ENCODE measurements at places on chromosomes 12 and 14. TPM values are rescaled to one million over a fixed set of nuclear protein-coding genes. Genes with fewer than 3 reads are reported as not detected.

The NGB gene
- not detected for total RNA-seq

The MYH6 gene
- not detected for total RNA-seq

The RNF212B gene
- total RNA-seq = not detected

The ADCY4 gene
- 0.38 TPM for total RNA-seq

The SSTR1 gene
- total RNA-seq = 17.6 TPM

The CAPZA3 gene
- not detected for total RNA-seq

The SSPN gene
- total RNA-seq = 12.5 TPM

The PMEL gene
- total RNA-seq = 0.13 TPM

- no peak for DNase-seq
These were observed 167.8 kb downstream of the CHST11 start for GRCh38 chr12:104624529-104624928.

DNA sequence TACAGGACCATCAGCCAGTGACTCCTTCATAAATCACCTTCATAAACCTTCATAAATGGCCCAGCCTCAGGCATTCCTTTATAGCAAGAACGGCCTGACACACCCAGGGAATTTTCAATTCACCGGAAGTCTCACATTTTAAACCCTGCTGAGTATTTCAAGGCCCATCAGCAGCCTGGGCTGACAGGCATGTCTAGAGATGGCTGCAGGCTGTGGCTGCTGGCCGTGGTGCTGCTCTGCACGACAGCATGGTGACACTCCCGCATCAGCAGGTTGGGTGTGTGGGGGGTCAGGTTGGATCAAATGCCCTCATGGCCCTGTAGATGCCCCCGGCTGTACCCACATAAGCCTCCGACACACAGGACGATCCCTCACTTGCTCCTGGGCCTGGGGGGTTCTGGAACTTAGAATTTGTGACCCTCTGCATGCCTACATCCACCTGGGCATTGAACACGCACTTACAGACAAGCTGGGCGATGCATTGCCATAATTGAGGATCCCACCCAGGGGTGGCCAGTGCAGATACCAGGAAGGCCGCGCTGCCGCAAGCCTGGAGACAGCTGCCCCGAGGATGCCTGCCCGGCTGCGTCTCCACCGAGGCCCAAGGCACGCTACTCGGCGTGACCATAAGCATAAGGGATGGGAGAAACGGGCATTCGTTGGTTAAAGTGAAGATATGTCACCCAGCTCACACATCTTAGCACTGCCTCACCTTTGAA lies 124.3 kb downstream of the PIWIL1 start:
- no peak for DNase-seq

DNA sequence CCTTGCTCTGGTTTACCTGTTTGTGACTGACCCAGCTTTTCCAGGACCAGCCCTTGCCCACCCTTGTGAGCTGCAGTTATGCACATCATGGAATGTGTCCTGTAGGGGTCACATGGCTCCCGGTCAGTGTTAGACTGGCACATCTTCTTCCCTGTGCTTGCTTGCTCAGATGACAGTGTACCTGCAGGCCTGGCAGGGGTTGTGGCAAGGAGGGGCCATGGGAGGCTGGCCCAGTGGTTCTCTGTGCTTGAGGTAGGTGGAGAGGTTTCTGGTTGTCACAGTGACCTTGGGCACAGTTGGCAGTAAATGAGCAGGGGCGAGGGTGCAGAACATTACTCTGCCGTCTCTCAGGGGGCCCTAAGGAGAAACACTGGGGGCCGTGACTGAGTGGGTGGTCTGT lies 27.6 kb upstream of the RD3L start:
- no peak for DNase-seq

GRCh38 chr12:29281371-29282005 lies 99.5 kb downstream of the ERGIC2 start:
- no peak for DNase-seq

- no peak for DNase-seq
These were observed 728.0 kb downstream of the FLRT2 start for GRCh38 chr14:86257973-86258372.

DNA sequence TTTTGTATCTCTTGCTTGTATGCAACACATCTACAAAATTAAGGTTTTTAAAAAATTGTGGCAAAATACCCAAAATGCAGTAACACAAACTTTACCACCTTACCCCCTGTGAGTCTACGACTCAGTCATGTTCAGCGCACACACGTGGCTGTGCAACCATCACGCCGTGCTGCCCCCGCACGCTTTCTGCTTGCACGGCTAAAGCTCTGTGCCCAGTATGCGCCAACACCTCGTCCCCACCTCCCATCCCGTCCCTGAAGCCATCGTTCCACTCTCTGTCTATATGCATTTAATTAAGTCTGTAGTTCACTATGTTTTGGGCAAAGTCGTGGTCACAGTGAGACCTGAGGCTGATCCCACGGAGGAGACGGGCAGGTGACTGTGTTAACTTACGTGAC lies 36.4 kb downstream of the FZD10 start:
- DNase-seq = no peak

GRCh38 chr14:102095871-102096568 lies 9.2 kb upstream of the HSP90AA1 start:
- no peak for DNase-seq

GRCh38 chr12:71671311-71671710 lies 7.2 kb downstream of the THAP2 start:
- no peak for DNase-seq

DNA sequence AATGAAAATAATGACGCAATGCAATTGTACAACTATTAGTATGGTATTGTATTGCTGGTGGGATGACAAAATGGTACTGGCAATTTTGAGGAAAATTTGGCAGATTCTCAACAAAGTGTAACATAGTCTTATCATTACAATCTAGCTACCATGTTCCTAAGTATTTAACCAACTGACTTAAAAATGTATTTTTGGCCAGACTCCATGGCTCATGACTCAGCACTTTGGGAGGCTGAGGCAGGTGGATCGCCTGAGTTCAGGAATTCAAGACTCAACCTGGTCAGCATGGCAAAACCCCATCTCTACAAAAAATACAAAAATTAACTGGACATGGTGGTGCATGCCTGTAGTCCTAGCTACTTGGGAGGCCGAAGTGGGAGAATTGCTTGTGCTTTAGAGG lies 1409.5 kb downstream of the AACS start:
- no peak for DNase-seq

- peak; percentile 76 for DNase-seq
These were observed 18.1 kb downstream of the MLXIP start for GRCh38 chr12:122096591-122097149.

DNA sequence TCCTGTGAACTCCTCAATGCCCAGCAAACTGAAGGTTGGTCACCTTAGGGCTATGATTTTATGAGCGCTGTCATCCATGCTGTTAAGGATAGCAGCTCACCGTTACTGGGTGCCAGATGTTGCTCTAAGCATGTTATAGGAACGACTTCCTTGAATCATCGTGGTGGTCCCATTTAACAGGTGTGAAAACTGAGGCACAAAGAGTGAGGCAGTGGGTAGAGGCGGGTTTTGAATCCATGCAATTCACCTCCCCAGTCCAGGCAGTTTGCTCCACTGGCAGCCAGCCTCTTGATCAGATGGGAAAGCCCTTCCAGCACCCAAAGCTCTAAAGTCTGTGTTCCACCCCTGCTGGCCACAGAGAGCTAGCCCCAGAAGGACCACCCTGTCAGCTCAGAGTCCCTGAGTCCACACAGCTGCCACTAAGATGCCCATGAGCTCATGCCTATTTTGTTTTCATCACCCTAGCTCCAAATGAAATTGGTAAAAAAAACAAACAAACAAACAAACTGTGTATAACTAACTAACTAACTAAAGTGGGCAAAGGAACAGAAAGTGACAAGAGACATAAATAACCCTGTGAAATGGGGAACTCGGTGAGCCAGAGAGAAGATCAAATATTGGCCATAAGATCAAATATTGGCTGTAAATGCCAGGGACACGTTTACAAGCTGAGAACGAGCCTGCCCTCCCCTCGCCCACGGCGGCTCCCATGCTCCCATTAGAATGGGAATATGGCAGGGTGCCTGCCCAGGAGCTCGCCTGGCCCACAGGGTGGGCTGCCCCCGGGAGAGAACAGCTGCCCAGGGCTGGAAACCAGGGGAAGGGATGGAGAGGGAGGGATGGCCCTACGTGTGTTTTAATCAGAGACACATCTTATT lies 72.3 kb upstream of the RFLNA start:
- DNase-seq = no peak

DNA sequence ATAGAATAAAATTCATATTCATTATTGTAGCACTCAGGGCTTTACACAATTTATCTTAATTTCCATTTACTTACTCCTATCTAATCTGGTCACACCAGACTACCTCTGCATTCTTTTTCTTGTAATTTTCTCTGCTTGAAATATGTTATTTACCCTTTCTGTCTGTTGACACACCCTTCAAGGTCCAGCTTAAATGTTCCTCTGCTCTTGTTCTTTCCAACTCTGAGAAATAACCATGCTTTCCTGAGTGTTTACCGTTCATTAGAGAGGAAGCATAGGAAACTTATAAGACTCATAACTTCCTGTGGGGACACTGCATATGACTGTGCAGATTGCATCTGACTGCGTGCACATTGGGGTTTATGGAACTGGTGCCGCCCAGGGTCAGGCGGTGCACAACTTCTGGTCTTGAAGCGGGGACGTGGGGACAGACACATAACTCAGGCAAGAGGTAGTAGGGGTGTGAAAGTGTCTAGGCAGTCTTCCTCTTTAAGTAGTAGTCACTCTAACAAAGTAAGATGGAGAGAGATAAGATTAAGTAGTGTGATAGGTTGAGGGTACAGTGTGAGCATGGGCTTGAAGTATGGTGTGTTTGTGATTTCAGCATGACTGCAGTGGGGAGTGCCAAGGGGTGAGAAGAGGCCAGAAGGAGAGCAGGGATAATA lies 42.6 kb upstream of the FOXJ2 start:
- DNase-seq = no peak

DNA sequence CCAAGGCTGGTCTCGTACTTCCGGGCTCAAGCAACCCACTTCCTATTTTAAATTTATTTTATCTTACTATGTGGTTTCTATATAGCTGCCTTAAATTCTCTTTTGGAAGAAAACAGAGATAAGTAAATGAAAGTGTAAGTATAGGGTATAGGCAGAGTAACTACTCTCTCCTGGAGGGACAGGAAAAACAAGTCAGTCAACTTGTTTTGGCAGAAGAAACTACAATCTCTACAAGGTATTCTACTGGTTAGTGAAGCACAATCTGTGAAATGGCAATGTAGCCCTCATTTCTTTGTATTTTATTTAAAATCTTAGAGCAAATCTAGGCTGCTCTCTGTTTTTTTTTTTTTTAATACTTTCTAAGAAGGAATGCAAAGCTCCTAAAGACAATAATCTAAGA lies 55.4 kb downstream of the UBR7 start:
- DNase-seq = no peak

DNA sequence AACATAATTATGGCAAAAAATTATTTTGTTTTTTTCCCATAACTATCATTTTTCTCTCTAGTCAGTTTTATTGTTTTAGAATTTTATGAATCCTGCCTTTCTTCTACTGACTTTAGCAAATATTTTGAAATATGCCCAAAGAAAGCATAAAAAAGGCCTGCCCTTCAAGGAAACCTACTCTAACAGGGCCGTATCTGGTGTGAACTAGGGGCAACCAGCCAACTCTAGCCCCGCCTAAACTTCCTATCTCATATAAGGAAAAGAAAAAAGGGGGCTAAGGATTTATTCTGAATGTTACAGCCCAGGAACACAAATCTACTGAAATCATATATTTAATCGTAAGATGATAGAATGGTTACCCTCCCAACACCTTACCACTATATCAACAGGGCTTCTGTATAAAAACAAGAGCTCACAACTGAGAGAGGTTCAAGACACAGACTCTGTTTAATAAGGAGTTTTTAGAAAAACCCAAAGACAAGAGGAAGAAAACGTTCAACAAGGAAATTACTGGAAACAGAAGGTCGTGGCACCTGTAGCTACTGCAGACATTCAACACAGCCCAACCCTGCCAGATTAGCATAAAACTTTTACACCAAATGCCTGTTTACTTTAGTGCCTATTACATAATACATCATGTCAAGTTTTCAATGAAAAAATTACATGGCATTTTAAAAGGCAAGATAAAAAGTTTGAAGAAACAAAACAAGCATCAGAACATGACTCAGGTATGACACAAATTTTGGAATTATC lies 12.9 kb upstream of the EPYC start:
- DNase-seq = no peak

- DNase-seq = no peak
These were observed 112.1 kb downstream of the DICER1 start for GRCh38 chr14:95045106-95045701.

GRCh38 chr12:63404611-63405010 lies 253.6 kb upstream of the AVPR1A start:
- no peak for DNase-seq

DNA sequence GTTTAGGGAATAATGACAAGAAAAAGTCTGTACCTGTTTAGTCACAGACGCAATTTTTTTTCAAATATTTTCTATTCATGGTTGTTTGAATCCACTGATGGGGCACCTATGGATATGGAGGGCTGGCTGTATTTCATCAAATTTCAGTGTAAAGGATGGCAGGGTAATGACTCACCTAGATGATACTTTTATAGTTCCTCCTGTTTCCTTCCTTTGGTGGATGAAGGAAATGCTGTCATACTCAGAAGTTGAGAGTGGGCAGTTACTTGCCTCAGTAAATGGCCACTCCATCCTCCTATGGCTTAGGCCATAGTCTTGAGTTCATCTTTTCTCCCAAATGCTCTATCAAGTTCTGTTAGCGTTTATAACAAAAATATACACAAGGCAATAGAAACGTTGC lies 18.9 kb upstream of the C12orf71 start:
- DNase-seq = peak; percentile 41

DNA sequence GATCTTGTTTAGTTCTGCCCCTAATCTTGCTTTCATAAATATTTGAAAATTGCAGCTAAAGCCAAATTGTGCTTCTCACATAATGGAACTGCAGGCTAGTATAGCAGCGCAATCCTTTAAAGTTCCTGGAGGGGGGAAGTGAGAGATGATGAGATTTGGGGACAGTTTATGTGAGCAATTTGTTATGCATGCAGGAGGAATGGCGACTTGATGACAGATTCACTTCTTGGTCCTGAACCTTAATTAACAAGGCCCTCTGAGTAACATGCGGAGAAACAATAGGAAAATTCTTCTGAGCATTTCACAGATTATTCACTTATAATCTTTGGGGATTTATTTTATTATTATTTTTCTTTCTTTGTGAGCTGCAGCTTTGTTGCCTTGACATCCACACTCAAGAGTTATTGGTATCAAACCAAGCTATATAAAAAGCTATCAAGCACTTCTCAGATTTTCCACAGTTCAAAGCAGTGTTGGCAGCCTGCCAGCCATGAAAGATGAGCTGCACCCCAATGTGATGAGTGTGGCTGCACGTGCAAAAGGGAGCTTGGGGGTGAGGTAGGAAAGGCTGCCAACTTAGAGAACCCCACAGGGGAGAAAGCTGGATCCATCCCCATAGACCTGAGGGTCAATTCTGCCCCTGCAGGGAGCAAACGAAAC lies 1662.2 kb upstream of the FLRT2 start:
- no peak for DNase-seq
